ENCODE measurements at places on chromosomes 7 and 10.
A peak's percentile ranks its signal among the peaks of the same experiment; 100 is the strongest.

DNA sequence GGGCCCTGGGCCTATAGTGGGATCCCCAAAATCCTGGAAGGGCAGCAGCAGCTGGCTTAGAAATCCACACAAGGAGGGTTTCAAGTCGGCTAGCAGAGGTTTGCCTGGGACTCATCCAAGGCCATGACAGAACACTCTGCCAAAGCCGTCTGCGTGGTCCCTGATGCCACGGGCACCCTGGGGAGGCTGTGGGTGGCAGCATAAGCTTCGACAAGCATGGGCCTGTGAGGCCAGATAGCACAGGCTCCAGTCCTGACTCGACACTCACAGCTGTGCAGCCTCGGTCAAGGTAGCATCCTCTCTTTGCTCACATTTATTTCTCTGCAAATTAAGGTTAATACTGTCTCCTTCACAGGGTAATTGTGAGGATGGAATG, 138.3 kb downstream of the JCAD start:
- DNase-seq, result no peak

GRCh38 chr7:15130666-15131541, 228.4 kb upstream of the DGKB start:
- DNase-seq, result no peak

GRCh38 chr10:103802637-103803353, 52.6 kb downstream of the SH3PXD2A start:
- no peak for DNase-seq

GRCh38 chr10:77582710-77583115, 54.9 kb downstream of the KCNMA1 start:
- DNase-seq, result no peak

GRCh38 chr10:52658112-52658511, 114.5 kb downstream of the MBL2 start:
- no peak for DNase-seq

DNA sequence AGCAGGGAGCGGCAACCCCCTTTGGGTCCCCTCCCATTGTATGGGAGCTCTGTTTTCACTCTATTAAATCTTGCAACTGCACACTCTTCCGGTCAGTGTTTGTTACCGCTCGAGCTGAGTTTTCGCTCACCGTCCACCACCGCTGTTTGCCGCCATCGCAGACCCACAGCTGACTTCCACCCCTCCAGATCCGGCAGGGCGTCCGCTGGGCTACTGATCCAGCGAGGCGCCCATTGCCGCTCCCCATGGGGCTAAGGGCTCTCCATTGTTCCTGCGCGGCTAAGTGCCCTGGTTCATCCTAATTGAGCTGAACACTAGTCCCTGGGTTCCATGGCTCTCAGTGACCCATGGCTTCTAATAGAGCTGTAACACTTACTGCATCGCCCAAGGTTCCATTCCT, 115.6 kb upstream of the AUTS2 start:
- no peak for DNase-seq

- DNase-seq, result no peak
Measured at GRCh38 chr10:78937393-78937792, 131.4 kb upstream of the ZMIZ1 start.

GRCh38 chr7:113289140-113289740, 170.9 kb upstream of the SMIM30 start:
- peak; percentile 8 for DNase-seq

DNA sequence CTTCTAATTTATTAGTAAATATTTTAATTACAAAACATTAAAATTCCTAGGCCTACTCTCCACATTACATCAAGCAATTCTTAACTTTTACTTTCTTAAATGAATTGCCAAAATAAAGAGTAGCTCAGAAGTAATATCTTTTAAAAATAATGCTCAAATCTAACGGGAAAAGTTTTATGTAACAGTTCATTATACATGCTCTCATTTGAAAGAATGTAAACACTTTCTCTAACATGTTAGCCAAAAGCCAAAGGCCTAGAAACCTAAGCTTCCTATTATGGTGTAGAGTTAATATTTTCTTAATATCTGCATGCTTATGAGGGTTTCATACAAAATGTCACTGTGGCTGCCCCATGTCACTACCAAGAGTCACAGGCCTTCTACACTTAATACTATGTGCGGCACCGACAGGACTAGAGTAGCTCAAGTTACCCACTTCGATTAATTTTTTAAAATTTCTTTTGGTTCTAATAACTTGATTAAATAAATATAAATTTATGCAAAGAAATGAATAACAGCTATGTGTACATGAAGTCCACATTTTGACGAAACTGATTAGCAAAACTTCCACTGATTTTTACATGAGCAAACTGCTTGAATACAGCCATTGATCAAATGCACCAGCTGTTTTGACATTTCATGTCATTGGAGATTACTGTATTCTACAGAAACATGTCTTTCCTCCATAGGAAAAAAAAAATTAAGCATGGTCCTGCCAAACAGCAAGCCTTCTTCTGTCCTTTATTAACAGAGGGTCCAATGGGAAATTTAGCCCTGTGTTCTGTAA, 3.5 kb downstream of the COBL start:
- DNase-seq, result no peak

DNA sequence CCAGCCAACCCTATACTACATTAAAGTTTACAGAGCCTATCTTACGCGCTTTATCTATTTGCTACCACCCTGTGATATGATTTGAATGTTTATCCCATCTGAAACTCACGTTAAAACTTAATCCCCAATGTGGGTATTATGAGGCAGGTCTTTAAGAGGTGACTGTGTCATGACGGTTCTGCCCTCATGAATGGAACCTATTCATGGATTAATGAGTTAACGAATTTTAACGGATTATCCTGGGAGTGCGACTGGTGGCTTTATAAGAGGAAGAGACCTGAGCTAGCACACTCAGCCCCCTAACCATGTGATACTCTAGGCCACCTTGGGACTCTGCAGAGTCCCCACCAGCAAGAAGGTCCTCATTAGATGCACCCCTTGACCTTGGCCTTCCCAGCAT, 37.8 kb downstream of the SRPK2 start:
- no peak for DNase-seq

DNA sequence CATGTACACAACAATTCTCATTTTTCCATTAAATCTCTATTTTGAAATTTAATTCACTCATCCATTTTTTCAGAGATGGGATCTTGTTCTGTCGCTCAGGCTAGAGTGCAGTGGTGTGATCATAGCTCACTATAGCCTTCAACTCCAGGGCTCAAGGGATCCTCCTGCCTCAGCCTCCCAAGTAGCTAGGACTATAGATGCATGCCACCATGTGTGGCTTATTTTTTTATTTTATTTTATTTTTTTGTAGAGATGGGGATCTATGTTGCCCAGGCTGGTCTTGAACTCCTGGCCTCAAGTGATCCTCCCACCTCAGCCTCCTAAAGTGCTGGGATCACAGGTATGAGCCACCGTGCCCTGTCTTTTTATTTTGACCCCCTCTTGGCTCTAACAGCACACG, 203.8 kb upstream of the KLF14 start:
- DNase-seq, result no peak

DNA sequence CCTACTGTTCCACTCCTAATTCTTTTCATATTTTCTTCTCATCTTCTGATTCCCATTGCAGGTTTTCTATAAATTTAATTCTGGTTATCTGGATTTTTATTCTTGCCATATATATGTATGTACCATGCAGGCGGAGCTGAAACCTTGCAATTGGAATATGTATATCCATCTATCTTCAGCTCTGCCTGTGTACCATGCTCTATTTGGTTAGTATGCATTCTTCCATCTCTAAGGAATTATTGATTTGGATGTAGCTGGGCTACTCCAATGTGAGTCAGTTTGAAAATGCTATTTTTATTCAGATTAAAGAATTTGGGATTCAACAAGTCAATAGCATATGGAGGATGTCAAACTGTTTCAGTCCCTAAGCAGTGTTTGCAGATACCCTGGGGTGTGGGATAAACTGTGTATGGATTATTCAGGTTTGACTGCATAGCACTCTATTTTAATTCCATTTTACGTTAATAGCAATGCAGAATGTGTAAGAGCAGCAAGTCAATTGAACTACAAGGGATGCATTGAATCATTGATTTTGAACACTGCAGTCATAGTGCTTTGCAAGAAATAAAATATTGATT, 528.1 kb upstream of the FZD8 start:
- no peak for DNase-seq

- DNase-seq, result peak; percentile 68
Measured at GRCh38 chr7:22356010-22356691, 803 bp downstream of the RAPGEF5 start.

DNA sequence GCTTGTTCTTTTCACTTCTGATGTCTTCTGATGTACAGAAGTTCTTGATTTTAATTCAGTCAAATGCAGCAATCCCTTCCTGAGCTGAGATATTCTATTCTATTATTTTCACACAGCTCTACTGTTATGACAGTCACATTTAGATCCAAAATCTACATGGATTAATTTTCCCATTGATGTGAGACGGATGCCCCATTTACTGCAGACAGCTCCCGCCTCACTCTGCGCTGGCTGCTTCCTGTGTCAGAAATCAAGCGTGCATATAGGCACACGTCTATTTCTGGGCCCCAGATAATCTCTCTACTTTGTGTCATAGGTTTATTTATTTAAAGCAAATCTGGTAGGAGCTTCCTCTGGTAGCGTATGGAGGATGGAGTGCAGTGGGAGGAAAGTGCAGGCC, 6.7 kb downstream of the BNIP3 start:
- DNase-seq, result peak; percentile 42

GRCh38 chr10:115649217-115649616, 556.1 kb downstream of the ATRNL1 start:
- no peak for DNase-seq

DNA sequence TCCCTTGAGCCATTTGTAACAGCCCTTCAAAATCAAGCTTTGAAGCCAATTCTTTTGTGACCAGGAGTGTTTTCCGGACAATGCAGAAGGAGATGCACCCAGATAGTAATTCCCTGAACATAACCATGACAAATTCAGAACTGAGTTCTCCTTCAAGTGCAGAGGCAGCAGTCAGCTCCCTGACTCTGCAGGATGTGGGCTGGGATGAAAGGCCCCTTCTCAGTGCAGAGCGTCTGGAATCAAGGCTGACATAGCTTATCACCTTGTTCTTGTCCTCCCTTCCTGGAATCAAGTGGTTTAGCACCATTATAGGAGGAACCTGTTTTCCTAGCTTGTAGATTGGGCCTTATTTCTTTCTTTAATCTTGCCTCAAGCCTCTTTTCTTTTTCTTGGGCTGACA, 143.4 kb downstream of the SORCS3 start:
- no peak for DNase-seq

DNA sequence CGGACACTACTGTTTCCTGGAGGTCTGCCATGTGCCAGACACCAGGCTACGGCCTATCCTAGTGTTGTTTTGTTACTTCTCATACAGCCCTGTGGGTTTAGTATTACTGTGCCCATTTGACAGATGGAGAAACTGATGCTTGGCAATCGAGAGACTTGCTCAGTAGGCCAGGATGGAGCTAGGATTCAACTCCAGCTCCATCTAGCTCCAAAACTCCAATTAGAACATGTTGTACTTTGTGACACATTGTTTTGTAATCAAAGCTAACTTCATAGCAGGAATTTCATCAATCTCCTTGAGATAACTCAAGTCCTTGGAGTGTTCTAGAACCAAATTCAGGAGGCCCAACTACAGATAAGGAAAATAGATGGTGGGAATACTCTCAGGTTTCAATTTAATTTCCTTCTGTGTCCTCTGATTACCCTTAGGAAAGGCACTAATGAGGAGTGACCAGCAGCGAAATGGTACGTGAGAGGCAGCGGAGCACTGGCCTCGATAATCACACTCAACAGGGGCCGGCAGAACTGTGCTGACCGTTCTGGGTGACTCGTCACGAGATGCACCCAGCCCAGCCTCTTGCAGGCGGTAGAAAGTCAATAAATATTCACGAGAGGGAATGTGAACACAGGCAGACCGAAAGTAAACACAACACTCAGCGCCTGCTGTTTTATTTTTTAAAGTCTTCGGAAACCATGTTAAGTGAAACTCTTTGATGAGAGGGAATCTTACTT, 269.6 kb upstream of the NEBL start:
- no peak for DNase-seq

GRCh38 chr7:64875258-64875657, 27.8 kb upstream of the ZNF273 start:
- no peak for DNase-seq

DNA sequence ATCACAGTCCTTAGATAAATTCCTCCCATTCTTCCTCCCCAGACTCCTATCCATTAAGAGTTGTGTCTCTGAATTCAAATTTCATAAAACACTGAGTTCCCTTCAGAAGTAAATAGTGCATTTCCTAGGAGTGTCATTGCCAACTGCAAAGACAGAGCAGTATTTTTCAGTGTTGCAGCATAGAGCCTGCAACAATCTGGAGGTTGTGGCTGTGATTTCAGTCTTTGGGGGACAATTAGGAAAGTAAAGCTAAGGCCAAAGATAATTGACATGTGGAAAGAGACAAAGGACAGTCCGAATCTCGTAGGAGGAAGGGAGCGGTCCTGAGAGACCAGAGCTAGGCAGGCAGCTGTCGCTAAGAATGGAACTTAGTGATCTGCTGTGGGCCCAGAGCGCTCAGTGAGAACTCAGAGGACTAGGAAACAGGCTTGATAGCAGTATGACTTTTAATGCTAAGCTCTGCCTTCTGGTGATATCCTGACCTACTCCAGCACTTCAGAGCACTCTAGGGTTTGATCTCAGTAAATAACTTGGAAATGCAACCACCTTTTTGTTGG, 46.2 kb downstream of the PRPF18 start:
- DNase-seq, result no peak

- DNase-seq, result no peak
Measured at GRCh38 chr7:66281678-66282590, 76.8 kb downstream of the TPST1 start.

DNA sequence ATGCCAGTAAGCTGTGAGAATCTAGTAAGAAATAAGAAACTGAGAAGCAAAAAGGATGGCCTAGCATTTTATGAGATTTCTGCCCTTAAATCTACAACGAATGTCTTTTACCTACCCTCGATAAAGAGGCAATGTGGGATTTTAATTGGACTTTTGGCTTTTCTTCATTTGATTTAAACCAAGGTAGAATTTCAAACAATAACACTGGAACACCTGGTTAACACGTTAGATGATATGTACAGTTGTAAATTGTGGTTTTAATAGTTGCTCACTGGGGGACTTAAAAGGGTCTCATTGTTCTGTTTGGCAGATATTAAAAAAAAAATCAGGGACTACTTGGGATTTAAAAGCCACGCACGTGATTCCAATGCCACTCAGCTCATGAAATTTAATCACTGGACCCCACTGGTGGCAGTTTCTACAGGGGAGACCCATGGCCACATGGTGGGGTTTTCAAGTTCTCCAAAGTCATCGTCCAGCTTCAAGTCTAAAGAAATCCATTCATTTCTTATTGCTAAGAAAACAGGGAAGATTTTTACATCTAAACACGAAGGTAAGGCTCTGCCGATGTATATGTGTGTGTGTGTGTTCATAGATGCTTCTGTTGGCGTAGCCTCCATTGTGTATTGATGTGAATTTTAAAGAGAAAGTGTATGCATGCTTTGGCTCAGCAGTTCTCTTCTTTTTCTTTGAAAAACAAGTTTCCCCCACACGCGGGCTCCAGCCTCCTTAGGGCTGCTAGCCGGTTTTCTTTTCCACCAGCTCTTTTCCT, 588.6 kb upstream of the MKI67 start:
- no peak for DNase-seq

DNA sequence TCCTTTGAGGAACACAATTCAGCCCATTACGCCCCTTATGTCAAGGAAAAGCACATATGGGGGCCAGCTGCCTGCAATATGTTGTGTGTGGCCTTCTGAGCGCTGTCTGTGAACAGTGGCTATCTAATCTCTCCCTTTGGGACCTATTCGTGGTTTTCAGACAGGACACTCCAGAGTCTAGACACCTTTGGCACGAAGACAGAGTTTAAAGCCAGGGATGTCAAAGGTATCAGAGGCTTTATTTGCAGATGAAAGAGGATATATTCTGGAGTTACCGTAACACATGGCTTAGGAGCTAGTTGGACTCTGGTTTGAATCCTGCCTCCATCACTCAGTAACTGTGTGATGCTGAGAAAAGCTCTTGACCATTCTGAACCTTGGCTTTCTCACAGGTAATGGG, 14.8 kb upstream of the EEPD1 start:
- no peak for DNase-seq

Data from NCI-H1417 (cell line).